ENCODE measurements at places on chromosomes 12 and 14. TPM values are rescaled to one million over a fixed set of nuclear protein-coding genes. Genes with fewer than 3 reads are reported as not detected.

DNA sequence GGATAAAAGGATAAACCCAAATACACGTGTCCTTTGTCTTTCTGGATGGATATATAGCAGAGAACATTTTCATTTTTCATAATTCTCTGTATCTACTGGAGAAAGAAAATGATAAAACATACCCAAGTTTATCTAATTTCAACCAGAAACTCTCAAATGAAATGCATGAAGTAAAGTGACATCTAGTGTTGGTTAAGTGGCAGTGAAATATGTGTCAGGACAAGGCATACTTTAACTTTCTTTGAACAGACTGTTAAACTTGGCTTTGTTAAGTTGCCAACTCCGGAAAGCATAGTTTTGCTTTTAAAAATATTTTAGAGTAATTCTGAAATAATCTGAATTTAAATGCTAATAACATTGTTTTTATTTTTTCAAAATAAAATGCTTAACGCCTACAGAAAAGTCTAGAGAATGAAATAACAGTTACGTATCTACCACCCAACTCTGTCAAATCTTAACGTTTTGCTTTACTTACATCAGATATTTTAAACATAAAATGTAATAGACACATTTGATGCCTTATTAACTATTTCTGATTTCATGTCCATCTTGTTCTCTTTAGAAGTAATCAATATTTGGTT lies 25.2 kb upstream of the NTN4 start:
- no peak for DNase-seq

GRCh38 chr12:32544893-32545292 lies 134.2 kb upstream of the DNM1L start:
- no peak for DNase-seq

GRCh38 chr12:26164118-26164517 lies 31.3 kb upstream of the SSPN start:
- DNase-seq = no peak

- DNase-seq = no peak
Measured at GRCh38 chr12:57008178-57008577, 1.8 kb upstream of the ZBTB39 start.

- no peak for DNase-seq
Measured at GRCh38 chr12:115916910-115917668, 360.4 kb downstream of the MED13L start.

- no peak for DNase-seq
Measured at GRCh38 chr12:113136128-113136989, 798 bp upstream of the RASAL1 start.

GRCh38 chr12:27052176-27052575 lies 29.8 kb downstream of the MED21 start:
- no peak for DNase-seq

DNA sequence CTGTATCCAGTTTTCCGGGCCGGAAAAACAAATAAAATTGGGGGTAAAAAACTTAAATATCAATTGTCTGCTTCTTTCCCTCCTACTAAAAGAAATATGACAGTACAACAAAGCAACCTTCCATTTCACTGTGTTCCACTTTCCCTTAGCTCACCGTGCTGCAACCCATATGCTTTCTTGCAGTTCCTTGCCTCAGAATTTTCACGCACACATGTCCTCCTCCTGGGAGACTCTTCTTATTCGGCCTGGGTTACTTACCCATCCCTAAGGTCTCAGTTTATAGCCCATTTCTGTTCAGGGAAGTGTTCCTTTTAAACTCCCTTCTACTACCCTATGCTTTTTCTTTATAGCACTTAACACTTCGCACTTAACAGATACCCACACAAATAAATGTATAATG lies 4.5 kb upstream of the MAGOHB start:
- DNase-seq = no peak

DNA sequence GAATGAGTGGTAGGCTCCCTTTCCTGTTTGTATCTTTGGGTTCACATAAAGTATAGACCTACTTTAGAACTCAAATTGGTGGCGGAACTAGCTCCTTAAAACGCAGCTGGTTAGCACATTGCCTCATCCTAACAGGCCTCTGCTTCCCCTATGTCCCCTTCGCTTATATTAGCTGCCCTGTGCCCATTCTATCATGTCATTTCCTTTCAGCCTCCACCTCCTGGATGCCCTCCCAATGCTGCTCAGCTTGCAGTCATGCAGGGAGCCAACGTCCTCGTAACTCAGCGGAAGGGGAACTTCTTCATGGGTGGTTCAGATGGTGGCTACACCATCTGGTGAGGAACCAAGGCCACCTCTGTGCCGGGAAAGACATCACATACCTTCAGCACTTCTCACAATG lies 3.5 kb downstream of the DAZAP2 start:
- DNase-seq = no peak

DNA sequence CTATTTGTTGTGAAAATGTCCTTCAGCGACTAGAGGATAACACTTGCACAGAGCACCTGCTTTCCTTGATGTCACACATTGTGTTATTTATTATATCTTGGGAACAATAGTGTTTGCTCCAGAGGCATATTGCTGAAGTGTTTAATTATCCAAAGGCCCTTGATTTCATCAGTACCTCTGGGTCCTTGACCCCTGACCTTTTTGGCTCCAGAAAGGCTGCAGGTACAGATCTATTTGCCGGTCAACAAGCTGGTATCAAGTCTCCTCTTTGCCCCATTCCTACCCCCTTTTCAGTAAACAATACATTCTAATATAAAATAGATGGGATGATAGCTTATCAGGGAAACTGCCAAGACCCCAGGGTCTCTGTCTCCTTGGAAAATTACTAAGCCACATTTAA lies 206.8 kb downstream of the DACT1 start:
- DNase-seq = no peak

- DNase-seq = no peak
Measured at GRCh38 chr12:53505086-53505485, 2.2 kb downstream of the NPFF start.

DNA sequence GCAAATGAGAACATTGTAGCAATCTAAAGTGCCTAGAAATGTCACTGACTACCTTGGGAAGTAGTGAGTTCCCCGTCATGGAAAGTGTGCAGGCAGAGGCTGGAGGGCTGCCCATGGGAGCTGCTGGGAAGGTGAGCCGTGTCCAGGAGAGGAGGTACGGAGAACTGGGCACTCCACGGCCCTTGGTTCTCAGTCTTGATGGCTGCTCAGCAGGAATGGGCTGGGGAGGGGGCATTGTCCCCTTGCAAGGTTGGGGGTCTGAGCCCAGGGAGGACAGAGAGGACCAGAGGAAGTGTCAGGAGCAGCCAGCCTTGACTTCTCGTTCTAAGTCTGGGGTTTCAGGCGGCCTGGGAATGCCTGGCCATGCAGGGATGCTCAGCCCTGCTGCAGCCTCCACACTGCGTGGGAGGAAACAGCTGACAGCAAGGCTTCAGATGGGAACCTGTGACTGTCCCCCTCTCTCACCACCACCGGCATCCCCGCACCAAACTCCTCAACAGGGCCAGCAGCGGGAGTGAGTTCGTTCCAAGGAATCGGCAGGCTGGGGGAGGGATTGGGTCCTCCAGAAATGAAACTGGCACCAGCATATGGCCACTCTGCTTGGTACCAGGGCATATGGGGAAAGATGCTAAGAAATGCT lies 140.2 kb downstream of the BCL11B start:
- DNase-seq = no peak

GRCh38 chr12:54378796-54379397 lies 5.6 kb downstream of the ZNF385A start:
- peak; percentile 47 for DNase-seq

DNA sequence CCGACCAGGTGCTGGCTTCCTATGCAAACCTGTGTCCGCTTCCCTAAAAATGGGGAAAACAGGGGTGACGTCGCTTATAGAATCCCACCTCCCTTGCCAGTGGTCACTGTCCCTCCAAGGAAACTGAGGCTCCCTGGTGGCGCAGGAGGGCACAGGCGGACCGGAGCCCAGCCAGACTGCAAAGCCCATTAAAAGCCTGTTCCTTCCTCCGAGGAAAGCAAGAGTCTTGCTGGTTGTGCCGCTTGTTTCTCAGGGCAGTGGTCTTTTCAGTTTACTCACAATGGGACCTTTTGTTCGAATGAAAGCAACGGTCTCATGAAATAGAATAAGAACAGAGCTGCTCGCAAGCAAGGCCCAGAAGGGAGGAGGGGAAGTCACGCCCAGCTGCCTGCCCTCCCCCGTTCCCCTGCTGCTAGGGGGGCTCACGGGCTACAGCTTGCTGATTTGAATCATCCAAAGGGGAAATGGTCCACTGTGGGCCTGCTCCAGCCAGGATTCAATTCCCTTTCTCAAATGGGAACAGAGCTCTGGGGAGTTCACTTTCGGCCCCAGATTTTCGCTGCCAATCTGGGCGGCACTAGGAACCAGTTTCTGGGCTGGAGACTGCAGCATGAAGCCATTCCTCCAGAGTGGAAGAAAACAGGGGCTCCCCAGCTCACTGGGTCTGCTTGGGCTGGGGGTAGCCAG lies 4.6 kb upstream of the SELPLG start:
- no peak for DNase-seq

DNA sequence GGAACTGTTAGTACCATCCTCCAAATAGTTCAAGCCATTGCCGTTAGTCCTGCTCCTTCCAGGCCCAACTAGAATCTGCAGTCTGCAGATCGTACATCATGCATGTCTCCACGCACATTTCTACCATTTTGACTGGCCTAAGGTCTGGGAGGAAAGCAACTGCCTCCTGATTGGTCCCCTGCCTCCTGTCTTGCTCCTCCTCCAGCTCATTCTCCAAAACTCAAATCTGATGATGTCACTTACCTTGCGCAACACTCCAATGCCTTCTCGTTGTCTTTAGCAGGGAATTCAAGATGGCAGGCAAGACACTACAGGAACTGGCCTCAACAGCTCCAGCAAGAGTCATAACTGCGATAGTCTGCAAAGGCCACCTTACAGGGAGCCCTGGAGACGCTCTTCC lies 9.7 kb upstream of the HCAR1 start:
- no peak for DNase-seq

GRCh38 chr12:2858944-2859421 lies 2.1 kb upstream of the TEX52 start:
- DNase-seq = peak; percentile 64

- DNase-seq = no peak
Measured at GRCh38 chr12:22310709-22311108, 23.8 kb downstream of the ST8SIA1 start.

- DNase-seq = no peak
Measured at GRCh38 chr14:34721129-34721528, 6.7 kb upstream of the CFL2 start.

DNA sequence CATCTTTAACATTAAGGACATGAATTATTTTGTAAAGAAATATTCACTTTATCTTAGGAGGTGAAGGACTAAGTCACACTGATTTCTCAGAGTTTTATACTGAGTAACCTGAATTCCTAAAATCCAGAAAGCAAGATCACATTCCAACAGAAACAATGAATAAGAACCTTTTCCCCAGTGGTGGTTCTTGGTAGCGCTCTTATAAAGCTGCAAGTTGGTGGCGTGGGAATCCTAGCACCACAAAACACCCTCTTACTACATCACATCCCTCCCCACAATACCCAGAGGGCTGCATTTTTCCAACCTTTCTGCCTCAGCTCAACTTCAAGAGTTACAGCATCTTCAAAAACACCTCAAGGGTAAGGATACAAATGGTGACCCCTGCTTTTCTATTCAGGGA lies 44.0 kb upstream of the SMUG1 start:
- no peak for DNase-seq

- DNase-seq = no peak
Measured at GRCh38 chr12:42564996-42565395, 24.6 kb downstream of the PRICKLE1 start.

DNA sequence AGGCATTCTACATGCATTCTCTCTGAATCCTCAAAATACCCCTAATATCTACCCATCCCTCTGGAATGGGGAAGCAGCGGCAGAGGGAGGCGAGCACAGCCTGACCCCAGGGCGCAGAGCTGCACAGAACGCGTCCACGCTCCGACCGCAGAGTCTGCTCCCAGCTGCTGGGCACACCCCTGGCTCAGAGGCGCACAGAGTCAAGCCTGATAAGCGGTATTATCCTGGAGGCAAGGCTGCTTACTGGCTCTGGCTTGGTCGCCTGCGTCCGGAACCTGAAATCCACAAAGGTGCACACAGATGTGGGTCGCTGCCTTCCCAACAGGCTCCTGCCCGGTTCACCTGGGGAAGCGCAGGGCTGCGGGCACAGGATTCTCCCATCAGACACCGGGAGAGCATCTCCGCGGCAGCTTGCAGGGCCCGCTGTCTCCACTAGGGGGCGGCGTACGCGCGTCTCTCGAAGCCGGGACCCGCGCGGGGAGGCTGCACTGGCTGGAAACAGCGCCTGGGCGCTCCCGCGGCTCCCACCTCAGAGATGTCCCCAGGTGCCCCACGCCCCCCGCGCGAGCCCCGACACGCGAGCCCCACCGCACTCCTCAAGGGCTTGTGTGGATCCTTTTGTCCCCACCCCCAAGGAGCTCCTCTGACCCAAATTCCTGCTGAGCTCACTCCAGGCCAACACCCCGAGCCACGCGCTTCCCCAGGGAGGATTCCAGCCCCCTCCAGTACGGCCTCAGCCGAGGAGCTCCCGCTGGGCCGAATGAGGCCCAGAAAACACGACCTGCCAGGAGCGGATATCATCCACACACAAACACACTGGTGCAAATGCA lies 120.1 kb upstream of the FZD10 start:
- no peak for DNase-seq

DNA sequence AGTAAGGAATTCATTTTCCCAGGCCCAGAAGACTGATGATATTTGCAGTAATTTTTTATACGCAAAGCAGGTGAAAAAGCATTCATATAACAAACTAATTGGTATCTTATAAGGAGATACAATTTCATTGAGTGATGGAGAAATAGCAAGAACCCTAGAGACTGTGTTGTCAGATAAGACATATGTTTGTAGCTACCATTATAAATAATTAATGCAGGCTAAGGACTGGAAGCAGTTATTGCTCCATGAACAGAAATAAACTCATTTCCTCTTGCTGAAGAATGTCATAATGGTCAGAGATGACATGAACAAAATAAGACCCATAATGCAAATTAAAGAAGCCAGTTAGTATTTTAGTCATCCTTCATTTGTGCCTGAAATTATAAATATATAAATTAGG lies 1.5 kb downstream of the OR6C2 start:
- DNase-seq = no peak

DNA sequence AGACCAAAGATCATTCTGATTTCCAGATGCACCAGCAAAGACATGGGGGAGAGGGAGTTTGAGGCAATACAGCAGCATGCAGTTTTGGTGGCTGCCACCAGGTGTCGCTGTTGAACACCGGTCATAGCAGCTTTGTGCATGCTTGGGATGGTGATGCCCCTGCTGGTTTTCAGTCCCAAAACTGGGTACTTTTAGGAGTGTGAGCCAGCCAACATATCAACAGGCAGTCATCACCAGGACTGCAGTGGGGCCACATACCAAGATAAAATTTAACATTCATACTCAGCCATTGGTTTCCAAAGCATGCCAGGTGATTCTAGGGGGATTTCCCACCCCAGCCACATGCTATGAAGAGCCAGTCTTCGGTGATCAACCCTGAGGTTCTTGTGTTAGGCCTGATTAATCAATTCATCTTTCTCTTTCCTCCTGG lies 64.2 kb downstream of the PHETA1 start:
- no peak for DNase-seq

TTC6 gene
- total RNA-seq = not detected

KCNA5 gene
- total RNA-seq = 6.5 TPM

VRTN gene
- total RNA-seq = not detected

PLA2G1B gene
- total RNA-seq = 1.1 TPM

SOX5 gene
- total RNA-seq = 16.2 TPM

TMPRSS12 gene
- total RNA-seq = not detected

PYGL gene
- total RNA-seq = 97.7 TPM

CLBA1 gene
- total RNA-seq = 6.0 TPM

ASIC1 gene
- 3.9 TPM for total RNA-seq

KCNH3 gene
- 0.10 TPM for total RNA-seq

MGAT4C gene
- 0.02 TPM for total RNA-seq

All from chondrocyte (in vitro differentiated cells).